ENCODE measurements at places on chromosomes 3 and 15.

- DNase-seq = no peak
Measured at GRCh38 chr3:16011376-16011775, 163.1 kb upstream of the GALNT15 start.

GRCh38 chr3:58150810-58151199 lies 60.0 kb downstream of the DNASE1L3 start:
- DNase-seq = no peak

- DNase-seq = peak; percentile 5
Measured at GRCh38 chr15:46091860-46092450, 457.1 kb downstream of the SQOR start.

- no peak for DNase-seq
Measured at GRCh38 chr3:12303534-12303933, 14.7 kb downstream of the PPARG start.

- no peak for DNase-seq
Measured at GRCh38 chr3:179432021-179432420, 19.2 kb downstream of the GNB4 start.

GRCh38 chr15:92383519-92384324 lies 10.0 kb upstream of the ST8SIA2 start:
- DNase-seq = no peak

GRCh38 chr3:154029926-154030325 lies 91.3 kb upstream of the ARHGEF26 start:
- DNase-seq = no peak

- no peak for DNase-seq
Measured at GRCh38 chr3:66140743-66141372, 79.9 kb upstream of the SLC25A26 start.

DNA sequence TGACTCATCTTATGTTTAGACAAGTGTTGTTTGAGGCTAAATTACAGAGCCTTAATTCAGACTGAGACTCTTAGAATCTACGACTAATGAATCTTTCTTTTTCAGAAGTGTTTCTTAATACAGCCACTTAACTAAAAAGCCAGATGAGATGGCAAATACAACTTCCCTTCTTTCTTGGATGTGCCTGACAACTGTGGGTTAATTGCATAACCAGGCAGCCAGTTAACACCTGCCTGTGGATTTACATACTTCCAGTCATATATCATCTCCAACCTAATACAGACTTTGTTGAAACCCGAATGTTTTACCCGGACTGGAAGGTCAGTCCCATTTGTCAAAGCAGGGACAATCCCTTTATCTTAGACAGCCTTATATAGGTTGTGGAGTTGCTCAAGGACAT lies 297.6 kb downstream of the VPS13C start:
- DNase-seq = no peak

- no peak for DNase-seq
Measured at GRCh38 chr3:157639756-157640426, 136.7 kb upstream of the VEPH1 start.

GRCh38 chr3:69510481-69511030 lies 124.7 kb upstream of the FRMD4B start:
- DNase-seq = no peak

DNA sequence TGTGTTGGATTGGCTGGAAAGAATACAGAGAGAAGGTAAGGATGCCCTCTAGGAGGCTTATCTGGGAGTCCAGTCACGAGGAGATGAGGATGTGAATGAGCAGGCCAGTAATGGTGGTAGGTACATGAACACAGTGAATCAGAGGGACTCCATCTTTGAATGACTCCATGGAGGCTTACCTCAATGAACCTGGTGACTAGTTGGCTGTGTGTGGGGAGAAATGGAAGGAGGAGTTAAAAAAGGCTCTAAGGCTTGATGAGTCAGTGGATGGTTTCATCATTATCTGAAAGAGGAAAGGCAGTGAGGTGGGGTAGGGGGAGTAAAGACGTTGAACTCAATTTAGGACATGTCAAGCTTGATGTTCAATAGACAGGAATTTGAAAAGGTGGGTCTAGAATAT lies 61.1 kb downstream of the KCNAB1 start:
- DNase-seq = no peak

- no peak for DNase-seq
Measured at GRCh38 chr15:60541481-60542299, 62.7 kb upstream of the ICE2 start.

DNA sequence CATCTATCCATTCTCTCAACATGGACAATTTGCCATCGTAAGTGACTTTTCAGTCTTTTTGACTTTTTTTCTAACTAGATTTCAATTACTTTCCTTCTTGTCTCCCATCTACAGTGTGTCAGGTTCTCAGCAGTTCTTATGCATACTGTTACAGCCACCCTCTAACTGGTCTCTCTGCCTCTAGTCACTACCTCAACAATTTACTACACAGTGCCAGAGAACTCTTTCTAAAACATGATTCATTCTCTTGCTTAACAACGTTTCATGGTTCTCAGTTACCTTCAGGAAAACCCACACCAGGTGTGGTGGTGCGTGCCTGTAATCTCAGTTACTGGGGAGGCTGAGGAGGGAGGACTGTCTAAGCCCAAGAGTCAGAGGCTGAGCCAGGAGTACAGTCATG lies 95.4 kb downstream of the DIPK2A start:
- no peak for DNase-seq

DNA sequence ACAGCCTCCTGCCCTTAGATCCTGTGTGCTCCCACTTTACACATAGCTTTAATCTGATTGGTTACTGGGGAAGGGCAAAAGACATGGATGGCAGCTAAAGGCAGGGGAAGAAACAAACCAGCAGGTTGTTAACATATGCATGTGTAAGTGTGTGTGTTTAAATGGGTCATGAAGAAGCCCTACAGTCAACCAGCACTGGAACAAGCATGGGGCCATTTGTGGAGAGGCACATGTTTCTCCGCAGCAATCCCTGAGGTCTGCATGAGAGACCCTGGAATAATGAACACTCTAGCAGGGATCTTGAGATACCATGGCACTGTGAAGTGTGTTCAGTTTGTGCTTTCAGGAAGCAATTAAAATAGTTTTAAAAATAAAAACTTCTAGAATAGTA lies 6.0 kb downstream of the KLF13 start:
- DNase-seq = no peak

DNA sequence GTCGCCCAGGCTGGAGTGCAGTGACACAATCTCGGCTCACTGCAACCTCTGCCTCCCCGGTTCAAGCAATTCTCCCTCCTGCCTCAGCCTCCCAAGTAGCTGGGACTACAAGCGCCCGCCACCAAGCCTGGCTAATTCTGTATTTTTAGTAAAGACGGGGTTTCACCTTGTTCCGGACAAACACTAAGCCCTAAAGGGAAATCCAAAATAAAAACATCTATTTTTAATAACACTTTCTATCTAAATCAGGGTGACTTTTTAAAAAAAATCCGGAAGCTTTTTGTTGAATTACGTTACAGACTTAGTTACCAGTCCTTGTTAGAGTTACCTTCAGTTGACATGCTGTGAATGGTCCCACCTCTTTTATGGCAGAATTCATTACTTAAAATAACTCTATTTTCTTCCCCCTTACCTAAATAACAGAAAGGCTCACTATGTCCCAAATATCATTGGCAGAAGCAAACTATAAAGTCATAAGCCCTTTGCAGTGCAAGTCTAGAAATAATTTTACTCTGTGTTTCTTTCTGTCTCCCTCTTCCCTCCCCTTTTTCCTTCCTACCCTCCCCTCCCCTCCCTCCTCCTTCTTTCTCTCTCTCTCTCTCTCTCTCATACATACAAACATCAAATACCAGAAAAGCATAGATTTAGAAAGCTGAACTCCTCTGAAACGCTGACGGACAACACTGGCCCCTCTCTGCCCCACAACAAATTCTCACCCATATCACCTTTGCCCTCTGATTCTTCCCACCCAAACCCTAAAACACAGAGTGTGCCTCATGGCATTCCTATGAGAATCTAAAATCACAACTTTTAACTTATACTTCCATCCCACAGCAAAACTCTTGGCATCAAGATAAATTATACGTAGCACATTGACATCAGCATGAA lies 18.3 kb downstream of the THBS1 start:
- no peak for DNase-seq

DNA sequence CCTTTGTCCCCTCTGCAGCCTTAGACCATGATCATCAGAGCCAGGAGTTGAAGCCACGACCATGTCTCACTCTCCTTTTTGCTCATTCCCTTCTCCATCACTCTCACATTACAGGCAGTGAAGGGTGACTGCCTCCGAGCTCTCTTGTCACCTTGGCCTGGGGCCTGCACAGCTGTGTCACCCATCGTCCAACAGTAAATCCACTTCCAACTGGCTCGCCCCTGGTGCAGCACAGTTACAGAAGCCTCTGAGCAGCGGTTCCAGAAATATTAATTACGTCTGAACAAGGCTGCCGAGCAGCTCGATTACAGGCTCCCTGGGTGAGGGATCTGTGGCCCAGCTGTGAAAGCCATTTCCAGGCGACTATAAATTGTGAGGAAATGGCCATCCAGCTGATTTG lies 528.2 kb downstream of the NR2F2 start:
- no peak for DNase-seq

DNA sequence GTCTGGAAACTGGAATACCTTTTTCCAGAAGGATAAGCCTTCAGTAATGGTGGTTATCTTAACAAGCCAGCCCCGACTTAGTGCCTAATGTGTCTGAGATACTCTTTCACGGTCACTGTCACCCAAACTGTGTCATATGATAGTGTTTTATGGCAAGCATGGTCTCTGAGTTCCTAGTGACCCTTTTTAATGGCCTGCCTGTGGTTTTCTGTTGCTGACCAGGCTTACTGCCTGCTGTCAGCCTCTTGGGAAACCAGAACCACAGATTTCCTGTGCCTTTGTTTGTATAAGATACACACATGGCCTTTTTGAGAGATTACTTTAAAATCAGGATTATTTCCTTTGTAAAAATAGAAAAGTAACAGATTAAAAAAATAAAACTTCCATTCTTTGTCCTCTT lies 22.4 kb downstream of the HPS3 start:
- no peak for DNase-seq

Measured in amniotic stem cell (primary cell).